ENCODE measurements at places on chromosomes 1 and 21.

DNA sequence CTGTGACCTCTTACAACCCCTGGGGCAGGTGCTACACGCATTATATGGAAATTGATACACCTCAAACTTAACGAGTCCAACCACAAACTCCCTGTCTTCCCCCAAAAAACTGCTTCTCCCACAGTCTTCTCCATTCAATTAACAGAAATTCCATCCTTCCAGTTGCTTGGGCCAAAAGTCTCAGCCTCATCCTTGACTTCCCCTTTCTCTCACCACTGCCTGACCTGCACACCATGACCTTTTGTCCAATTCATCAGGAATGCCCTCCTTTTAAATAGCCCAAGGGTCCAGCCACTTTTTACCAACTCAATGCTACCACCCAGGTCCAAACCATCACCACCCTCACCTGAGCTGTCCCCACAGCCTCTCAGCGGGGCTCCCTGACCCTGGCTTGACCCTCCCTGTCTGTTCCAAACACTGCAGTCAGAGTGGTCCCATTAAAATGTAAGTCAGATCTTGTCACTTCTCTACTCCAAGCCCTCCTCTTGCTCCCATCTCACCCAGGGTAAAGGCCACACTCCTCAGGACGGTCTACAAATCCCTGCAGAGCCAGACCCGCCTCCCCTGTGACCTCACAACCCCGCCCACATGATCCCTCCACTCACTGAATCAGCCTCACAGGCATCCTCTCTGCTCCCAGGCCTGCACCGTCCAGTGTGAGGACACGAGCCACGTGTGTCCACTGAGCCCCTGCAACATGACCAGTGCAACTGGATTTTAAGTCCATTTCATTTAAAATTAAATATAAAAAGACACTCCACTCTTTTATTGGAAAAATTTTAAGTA is 18.5 kb downstream of the KCNN3 start:
- DNase-seq, result peak; percentile 41

GRCh38 chr1:212699104-212699624 is 476 bp downstream of the BATF3 start:
- DNase-seq, result peak; percentile 27

DNA sequence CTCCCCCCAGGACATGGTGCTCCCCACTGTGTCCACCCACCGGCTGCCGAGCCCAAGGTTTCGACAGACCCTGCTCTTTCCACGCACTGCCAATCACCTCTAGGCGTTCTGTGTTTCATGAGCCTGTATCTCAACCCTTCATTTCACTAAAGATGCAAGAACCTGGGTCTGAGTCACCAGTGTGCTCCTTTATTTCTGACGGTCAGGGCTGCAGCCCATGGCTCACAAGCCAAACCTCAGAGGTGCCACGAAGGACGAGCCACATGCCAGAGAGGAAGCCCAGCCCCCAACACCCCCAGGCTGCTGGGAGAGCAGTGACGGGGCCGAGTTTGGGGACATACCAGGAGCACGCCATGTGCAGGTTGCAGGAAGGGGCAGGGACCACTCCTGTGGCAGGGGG is 79.2 kb upstream of the ARHGEF16 start:
- DNase-seq, result no peak

- DNase-seq, result no peak
Observed at GRCh38 chr1:15543589-15544568, 17.2 kb downstream of the DNAJC16 start.

GRCh38 chr1:14820295-14821085 is 222.0 kb downstream of the KAZN start:
- DNase-seq, result no peak

DNA sequence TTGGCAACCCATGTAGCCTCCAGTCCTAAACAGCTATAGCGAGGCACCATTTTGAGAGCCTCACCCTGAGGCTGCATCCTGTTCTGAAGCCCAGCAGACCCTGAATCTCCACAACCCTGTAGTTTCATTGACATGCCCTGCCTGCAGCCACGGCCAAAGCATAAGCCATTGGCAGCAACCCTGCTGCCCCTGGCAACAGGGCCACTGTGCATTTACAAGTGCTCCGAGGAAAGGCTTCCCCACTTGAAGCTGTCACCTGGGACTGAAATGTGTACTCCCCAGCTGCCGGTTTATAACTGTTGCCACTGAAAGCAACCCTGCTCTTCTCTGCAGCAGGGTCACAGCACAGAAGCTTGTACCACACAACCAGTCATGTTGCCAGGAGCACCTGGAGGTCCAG is 124.2 kb upstream of the OLFM3 start:
- DNase-seq, result no peak

DNA sequence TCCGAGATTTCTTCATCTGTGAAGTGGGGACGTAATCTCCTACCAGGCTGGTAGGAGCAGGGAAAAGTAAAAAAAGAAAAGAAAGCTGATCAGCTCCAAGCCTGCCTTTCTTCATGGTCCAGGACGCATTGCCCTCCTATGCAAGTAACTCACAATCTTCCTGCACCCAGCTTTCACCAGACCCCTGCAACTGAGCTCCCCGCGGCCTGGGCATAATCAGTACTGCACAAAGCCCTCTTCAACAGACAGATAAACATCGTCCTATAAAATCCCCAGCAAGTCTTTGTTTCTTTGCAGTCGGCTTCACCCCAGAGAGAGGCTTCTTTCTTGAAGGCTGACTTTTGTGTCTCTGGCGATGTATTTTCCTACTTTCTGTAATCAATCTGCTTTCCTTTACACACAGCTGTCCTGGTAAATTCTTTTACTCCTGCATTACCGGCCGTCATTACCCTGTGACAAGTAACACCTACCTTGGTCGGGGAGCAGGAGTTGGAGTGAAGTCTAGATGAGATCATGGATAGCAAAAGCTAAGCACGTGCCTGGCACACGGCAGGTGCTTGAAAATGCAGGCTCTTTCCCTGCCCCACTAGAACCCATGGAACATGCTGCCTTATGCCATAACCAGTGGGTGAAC is 8.3 kb downstream of the PADI1 start:
- DNase-seq, result no peak

DNA sequence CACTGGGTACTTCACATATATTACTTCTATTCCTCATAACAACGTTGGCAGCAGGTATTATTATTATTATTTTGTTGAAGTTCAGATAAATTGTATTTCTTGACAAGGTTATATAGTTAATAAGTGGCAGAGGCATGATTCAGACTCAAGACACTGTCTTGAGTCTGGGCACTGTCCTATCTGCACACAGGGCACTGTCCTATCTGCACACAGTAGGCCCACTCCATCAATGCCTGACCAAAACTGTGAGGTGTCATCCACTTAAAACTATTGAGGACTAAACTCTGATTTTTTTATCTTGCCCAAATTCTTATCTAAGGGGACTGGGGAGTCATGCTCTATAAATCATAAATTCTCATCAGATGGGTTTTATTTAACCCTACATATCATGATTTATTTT is 23.8 kb upstream of the IER5 start:
- DNase-seq, result no peak

- no peak for DNase-seq
Observed at GRCh38 chr1:70537788-70538187, 126.7 kb downstream of the CTH start.

GRCh38 chr1:53704804-53705445 is 34.0 kb downstream of the GLIS1 start:
- DNase-seq, result no peak
